ENCODE measurements at places on chromosomes 2 and 18.

DNA sequence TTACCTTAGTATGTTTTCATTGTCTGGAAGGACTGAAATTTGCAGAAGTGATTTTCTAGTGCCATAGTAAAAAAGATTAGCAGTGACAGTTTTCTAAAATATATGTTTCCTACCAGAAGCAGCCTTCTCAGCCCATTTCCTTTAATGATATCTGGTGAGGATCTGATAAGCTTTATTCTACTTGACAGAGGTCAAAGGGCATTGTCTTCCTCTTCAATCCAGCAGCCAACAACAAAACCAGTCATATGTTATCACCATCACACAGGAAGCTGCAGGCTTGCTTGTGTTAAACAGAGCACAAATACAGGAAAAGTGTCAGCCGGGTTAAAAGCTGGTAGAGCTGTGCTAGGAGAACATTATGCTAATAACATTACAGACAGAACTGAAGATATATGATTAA, 35.6 kb upstream of the ZSWIM2 start:
- no peak for DNase-seq

- peak; percentile 67 for DNase-seq
Measured at GRCh38 chr18:62690236-62690815, 25.0 kb upstream of the PHLPP1 start.

- no peak for DNase-seq
Measured at GRCh38 chr18:62479574-62479973, 43.3 kb upstream of the ZCCHC2 start.

GRCh38 chr2:238528953-238529781, 102.4 kb downstream of the ASB1 start:
- no peak for DNase-seq

GRCh38 chr2:17958466-17959092, 80.1 kb downstream of the KCNS3 start:
- DNase-seq: no peak

DNA sequence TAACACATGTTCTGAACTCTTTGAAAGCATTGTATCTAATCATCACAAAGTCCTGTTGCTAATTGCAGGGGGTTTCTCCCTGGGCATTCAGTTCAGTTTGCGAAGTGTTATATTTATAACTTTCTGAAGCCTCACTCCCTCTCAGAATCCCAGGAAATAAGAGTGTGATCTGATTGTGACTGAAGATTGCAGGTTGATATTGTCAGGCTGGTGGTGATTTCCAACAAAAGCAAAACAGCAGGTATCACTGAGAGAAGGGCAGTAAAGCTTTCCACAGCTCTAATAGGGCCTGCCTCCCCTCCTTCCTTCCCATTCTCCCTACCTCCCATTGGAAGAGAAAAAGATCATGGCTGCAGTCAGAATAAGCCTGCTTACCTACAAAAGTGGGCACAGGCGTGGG, 466.7 kb upstream of the FSHR start:
- DNase-seq: no peak

DNA sequence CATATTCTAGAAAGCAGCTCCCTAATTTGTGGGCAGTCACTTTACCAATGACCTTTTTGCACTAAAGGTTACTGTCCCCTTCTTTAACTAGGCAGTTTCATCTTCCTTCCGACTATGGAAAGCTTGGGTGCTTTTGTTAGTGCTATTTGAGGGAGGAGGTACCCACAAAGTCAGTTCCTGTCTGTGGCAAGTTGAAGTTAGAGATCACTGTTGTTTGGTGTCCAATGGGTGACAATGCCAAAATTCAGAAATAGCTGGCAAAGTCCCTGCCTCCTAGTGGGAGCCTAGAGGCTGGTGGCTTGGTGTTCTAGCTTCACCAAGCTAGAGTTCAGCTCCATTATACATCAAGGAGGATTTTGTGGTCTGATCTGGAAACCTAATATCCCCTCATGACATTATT, 87.1 kb upstream of the PNPT1 start:
- no peak for DNase-seq

DNA sequence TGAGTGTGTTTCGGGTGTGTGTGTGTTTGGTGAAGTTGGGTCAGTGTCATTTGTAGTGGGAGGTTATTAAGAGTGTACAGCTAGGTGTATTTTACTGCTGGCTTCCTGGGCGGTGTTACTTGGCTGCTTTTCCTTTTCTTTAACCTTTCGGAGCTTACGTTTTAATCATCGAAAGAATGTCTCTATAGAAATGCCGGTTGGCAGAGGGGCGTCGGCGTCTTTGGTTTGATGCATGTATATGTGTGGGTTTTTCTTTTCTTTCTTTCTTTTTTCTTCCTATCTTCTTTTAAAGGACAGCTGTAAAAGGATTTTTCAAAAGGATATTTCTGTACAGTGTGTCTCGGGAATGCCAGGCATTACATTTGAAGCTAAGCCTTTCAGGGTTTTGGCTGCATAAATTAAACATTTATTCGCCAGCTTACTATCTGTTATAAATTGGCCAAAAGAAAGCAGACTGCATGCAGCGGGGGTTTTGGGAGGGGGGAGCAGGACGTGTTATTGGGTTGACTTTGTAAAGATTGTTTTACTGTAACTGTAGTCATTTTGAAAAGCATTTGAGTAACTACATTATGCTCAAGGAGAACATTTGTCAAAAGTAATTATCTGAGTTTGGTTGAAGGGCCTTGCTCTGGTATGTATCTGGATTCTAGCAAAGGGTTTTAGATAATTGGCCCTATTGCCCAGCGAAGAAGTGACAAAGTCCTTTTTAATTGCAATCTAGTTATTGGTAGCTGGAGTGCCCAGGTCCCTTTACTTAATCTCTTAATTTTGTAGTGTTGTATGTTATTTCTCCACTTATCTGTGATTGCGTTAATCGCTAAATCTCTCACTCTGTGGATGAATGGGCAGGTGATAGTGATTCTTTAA, 1.6 kb downstream of the ASXL3 start:
- DNase-seq: no peak

DNA sequence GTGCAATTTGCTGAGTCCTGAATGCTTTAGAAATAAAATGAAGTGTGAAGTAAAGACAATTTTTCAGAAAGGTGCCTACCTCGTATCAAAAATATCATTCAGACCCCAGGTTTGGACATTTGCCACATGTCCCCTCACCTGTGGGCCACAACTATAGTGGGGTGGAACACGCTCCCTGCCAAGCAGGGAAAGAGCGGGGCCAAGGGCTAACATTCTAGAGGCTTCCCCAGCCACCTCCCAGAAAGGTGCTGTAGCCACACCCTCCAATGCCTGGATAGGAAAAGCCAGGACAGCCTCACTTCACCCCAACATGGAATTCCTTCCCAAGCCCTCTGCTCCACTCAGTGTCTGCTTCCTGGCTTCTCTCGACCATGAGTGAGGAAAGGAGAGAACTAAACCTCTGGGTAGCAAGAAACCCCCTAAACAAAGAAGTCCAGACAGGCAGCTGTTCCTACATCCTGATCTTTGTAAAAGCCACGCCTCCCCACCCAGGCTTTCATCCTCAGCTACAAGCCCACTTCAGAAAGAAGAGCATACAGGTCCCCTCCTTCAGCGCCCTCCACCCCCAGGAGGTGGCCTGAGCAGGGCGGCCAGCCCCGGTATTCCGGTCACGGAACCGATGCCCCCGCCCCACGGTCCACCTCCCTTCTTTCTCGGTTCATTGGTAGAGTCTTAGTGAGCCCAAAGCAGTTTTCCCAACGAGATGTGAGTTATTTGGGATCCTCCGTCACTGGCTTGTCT, 2.1 kb downstream of the COL6A3 start:
- no peak for DNase-seq

DNA sequence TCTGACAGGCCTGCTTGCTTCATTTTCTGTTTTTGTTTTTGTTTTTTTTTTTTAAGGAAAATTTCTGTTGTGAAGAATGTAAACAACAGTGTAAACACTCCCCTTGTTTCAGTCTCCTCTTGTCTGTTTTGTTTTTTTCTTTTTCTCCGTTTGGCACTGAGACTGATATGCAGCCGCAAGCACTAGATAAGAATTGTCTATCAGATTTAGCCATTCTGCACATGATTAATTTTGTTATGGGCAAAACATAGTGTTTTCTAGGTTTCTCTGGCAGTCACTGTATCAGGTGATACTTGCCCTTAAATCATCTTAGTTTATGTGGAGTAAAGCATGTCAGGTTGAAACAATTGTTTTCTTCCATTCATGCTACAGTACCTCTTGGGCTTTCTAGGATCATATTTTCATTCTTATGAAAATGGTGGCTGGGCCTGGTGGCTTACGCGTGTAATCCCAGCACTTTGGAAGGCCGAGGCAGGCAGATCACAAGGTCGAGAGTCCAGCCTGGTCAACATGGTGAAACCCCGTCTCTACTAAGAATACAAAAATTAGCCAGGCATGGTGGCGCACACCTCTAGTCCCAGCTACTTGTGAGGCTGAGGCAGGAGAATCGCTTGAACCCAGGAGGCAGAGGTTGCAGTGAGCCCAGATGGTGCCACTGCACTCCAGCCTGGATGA, 12.9 kb upstream of the RBMS1 start:
- no peak for DNase-seq

- no peak for DNase-seq
Measured at GRCh38 chr2:9756692-9757250, 86.5 kb upstream of the TAF1B start.

DNA sequence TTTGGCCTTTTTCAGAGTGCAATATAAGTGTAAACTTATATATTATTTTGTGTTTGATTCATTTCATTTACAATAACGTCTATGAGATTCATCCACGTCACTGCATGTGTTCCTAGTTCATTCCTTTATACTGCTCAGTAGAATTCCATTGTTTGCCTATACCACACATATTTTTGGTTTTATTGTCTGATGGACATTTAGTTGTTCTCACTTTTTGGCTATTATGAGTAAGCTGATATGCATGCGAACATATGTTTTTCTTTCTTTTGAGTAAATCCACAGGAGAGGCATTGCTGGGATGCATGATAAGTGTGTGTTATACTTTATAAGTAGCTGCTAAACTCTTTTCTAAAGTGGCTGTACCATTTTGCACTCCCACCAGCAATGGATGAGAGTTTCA, 314.8 kb upstream of the HS6ST1 start:
- no peak for DNase-seq

- DNase-seq: no peak
Measured at GRCh38 chr2:241062389-241063092, 39.5 kb downstream of the MTERF4 start.

DNA sequence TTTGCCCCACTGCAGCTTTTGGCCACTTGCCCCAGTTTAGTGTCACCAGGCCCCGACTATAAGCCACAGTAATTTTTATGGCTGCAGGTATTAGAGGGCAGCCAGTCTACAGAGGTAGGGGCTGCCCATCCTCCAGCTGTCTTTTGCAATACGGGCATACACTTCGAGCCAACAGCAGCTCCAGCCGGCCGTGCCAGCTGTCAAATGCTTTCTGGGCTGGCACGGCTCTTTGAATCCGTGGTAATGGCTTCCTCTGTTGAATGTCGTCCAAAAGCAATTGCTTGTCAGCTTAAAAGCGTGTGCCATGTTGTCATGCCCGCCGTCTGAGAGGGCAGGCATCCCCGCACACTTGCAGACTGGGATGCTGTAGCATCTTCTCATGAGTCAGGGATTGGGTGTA, 41.3 kb downstream of the BCL2L11 start:
- peak; percentile 46 for DNase-seq

DNA sequence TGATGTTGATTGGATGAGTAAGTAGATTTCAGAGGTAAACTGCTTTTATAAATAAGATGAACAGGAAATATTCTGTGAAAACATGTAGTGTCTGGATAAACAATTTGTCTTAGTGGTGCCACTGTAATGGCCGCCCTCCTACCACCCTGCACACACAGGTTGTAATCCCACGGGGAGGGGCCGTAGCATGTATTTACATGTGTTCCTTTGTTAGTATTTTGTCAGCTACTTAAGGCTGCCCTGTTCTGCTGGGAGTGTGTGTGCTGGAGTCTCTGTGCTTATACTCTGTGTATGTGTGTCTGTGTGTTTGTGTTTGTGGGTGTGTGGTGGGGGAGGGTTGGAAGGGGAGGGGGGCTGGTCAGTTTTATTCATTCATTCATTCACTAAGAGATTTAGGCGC, 5.1 kb downstream of the TSHZ1 start:
- no peak for DNase-seq

- DNase-seq: no peak
Measured at GRCh38 chr2:58055033-58055786, 8.6 kb downstream of the VRK2 start.

GRCh38 chr2:64859312-64860212, 129.6 kb upstream of the SLC1A4 start:
- peak; percentile 53 for DNase-seq

DNA sequence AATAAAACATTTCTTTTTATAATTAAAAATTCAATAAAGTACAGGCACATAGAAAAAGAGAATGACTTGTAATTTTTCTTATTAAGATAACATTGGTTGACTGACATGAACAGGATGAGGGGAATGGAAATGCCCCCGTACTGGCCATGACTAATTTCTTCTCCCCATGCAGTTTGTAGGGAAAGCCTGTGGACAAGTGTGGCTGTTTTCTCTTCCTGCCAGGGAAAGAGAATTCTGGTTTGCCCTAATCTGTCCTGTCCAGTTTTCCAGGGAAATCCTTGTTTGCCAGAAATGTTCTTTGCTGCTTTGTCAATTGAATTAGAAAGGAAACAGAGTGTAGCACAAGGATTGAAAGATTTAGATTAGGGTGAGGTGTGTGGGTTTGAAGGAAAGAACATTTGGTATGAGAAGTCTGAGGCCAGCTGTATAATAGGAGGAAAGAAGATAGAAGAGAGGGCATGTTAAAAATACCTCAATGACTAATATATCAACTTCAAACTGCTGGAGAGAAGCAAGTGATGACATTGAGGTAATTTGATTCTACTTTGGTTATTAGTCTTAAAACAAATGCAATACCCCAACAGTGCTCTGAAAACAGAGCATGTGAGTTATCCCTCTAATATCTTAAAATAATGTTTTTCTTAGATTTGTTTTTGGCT, 593.9 kb upstream of the ZNF804A start:
- DNase-seq: no peak

DNA sequence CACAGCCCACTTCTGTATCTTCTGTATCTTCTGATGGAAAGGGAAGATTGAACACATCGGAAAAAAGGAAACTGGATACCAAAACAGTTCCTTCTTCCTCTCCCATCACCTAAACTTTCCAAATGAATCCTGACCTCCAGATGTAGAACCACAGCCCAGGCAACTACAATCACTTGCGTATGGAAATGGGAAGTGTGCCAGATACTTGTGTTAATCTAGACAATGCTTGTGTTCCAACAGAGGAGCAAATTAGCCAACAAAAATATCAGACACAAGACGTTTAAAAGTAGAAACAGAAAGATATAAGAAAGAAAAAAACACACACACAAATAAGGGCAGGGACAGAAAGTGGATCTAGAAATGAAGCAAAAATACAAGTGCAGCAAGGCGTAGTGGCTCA, 31.4 kb upstream of the DUSP2 start:
- DNase-seq: no peak

DNA sequence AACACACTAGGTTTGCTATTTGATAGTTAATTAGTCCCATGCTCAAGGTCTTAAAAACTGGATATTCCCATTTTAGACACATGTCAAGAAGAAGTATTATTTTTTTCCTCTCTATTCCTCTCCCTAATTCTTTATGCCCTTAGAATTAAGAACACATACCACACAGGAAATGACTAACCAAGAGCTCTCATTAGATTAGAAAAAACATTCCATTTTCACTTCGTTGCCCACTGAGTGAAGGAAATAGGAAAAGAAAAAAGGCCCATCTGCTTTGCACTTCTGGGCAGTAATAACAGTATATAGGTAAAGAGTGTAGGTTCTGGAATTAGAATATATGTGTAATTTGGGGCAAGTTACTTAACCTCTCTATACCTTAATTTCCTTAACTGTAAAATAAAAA, 26.9 kb downstream of the ACADL start:
- DNase-seq: no peak

Measured in caudate nucleus (tissue), 63 donors.